ENCODE measurements at places on chromosomes 3 and 15.

GRCh38 chr15:69098771-69099170, 61.7 kb upstream of the GLCE start:
- no peak for DNase-seq

GRCh38 chr15:42730135-42730534, 6.8 kb downstream of the CDAN1 start:
- DNase-seq, result no peak

DNA sequence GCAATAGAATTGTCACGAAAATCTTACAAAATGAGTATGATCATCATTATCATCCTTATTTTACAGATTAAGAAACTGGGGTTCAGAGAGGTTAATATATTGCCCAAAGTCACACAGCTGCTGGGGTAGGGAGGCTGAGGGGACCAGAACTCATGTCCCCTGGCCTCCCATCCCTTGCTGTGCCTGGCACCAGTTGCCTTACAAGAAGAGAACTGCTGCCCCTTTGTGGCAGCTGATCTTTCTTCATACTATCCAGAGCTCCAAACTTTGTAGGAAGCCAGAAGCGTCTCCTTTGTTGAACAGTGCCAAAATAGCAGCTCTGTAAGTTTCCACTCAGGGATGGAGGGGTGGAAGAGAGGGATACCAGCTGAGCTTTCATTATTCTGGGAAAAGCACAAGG, 236.8 kb upstream of the TBC1D5 start:
- DNase-seq, result no peak

GRCh38 chr3:38477057-38477820, 18.9 kb upstream of the EXOG start:
- DNase-seq, result no peak

- DNase-seq, result no peak
These were observed 98.0 kb downstream of the DTWD1 start for GRCh38 chr15:49718846-49719245.

DNA sequence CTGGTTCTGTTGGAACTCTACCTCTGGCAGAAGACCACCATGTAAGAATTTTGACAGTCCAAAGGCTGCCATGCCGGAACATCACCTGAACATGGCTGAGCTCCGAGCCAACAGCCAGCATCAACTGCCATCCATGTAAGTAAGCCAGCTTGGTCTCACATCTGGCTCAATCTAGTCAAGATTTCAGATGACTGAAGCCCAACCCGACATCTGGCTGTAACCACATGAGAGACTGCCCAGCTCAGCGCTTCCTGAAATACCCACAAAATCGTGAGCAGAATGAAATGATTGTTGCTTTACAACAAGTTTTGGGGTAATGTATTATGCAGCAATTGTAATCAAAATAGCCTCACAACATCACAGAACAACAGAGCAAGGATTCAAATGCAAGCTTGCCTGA, 32.9 kb downstream of the GHSR start:
- no peak for DNase-seq

DNA sequence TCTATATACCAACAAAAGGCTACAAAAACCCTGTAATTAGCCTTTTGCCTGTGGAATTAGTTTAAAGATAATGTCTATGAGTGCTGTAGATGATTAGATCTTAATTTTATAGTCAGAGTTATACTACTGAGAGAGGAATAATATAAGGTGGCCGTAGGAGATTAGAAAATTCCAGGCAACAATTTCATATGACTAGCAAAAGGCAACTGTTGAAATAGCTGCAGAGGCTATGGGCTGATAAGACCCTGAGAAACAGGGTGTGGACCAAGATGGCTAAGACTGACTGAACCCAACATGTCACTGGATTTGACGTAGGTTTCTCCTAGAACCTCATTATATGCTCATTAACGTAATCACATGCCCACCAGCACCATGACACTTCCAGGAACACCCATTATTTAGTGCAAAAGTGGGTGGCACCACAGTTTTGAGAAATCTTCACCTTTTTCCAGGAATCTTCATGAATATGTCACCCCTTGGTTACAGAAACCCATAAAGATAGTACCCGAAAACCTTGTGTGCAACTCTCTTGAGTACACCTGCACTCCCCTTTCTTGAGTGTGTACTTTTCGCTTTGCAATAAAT, 29.1 kb upstream of the SCG3 start:
- DNase-seq, result no peak

GRCh38 chr3:50317300-50317699, 5.2 kb downstream of the HYAL2 start:
- DNase-seq, result no peak

DNA sequence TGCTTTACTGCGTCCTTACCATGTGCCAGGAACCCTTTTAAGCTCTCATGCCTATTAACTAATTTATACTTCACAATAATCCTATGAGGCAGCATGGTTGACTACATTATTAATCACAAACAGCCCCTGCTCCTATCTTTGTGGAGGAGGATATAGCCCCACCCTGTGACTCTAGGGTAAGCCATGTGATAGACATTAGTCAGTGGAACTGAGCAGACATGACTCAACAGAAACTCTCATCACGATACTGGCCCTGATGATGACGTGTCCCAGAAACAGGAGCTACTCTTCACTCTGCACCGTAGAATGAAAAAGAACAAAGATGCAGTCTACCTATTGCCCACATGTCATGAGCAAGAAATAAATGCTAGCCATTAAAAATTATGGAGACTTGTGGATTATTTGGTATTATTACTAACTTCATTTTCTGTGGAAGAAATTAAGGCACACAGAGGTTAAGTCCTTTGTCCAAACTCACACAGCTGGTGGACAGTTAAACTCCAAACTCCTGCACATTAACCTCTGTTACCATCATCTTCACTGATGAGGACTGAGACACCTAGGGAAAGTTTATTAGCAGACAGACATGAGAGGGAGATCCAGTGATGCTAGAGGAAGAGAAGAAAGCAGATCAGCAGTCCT, 51.2 kb downstream of the CFAP20DC start:
- DNase-seq, result no peak

DNA sequence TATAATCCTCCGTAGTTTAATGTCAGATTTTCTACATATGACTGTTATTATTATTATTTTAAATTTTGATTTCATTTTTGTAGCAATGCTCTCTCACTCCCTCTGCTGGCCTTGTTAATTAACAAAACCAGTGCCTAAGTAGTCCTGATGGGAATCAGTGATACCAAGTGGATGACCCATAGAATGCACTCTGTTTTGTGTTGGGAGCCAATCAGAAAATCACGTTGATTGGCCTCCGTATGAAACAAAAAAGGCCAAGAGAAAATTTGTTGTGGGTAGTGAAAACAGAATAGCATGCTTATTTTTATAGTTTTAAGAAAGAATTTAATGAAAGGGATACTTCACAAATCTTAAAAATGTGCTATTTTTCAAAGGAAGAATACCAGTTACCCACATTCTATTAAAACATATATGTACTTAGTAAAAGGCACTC, 34.4 kb upstream of the MEIS2 start:
- no peak for DNase-seq

DNA sequence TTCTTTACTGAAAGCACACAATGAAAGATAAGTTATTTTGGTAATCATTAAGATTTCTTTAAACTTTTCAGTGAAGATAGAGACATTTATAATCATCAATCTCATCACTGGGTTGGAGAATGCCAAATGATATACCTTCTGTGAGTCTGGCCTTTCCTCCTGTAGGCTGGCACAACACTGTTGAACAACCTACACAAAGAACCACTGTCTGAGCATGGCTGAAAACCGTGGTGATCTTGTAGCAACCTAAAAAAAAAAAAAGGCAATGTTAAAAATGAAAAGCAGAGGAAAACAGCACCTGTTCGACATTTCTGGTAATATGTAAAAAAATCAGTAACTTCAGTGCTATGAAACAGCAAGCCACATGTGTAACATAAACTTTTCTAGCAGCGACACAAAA, 1.8 kb downstream of the RPS27L start:
- DNase-seq, result no peak

- DNase-seq, result no peak
These were observed 397.0 kb downstream of the CNTN3 start for GRCh38 chr3:74217467-74217866.

DNA sequence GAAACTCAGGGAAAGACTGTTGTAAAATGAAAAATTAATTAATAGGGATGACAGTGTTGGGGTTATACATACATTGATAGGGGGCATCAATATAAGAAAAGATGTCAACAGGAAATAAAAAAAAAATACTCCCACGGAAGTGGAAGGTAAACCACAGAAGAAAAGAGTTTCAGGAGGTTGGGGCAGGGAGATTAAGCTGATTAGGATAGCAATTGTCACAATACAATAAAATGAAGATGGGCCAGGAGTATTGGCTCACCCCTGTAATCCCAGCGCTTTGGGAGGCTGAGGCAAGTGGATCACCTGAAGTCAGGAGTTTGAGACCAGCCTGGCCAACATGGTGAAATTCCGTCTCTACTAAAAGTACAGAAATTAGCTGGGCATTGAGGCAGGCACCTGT, 536.1 kb downstream of the AGBL1 start:
- DNase-seq, result no peak

DNA sequence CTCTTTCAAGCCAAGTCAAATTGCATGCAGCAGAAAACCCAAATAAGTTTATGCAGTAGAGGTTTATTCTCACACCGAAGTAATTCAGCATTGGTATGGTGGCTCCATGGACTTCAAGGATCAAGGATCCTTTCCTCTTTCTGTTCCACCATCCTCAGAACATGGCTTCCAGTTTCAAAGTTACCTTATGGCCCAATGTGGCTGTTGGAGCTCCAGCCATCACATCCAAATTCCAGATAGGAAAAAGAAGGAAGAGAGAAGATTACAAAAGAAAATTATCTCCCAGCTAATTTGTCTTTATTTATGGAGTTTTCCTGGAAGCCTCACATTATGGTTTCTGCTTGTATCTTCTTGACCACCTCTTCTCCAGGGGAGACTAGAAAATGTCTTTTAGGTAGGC, 282.5 kb upstream of the CTDSPL start:
- DNase-seq, result no peak

DNA sequence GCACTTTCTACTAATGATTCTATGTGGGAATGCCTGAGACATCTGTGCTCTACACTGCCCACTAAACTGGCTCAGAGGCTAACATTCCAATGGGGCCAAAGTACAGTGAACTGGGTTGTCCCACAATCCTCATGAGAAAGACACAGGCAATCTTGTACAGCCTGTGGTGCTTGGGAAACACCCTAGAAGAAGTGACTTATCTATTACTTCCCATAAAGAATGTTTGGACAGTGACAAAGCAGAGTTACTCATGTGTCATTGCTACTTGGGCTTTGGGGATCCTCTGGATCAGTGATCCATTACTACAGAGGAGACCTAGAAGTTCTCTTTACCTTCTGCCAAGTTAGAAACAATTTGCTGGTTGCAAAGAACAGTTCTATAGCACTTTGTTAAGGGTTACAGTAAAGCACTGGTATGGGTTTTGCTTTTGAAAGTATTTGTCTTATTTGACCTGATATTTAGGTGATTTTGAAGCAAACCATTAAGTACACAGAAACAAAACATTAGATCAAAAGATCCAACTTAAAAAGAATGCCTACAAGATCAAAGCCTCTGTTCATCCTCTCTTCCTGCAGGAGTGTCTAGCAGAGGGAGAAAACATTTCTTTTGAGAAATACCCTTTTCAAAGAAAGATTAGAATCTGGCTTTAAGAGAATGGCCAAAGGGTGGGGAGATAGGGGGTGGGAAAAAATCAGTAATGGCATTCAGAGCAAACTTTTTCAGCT, 75.8 kb downstream of the CTNNB1 start:
- no peak for DNase-seq

- DNase-seq, result no peak
These were observed 657 bp downstream of the PATL2 start for GRCh38 chr15:44710236-44711095.

GRCh38 chr3:96961576-96961975, 147.2 kb downstream of the EPHA6 start:
- no peak for DNase-seq

DNA sequence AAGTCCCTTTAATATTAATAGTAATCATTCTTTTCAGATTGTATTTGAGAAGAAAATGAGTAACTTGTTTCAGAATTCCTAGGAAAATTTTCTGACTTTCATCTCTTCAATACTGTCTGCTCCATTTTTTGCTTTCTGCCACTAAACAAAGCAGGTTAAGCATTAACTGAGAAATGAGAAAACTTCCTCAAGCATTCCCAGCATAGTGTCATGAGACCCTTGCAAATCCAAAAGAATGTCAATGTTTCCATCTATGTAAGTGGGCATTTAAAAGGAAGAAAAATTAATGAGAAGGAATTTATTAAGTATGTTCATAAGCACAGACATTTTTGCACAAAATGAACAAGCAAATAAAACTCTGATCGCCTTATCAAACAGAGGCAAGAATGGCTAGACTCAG, 148.0 kb upstream of the STRIT1 start:
- no peak for DNase-seq

- no peak for DNase-seq
These were observed 84.1 kb upstream of the ANKRD34C start for GRCh38 chr15:79198461-79198860.

GRCh38 chr15:45759936-45760335, 125.1 kb downstream of the SQOR start:
- no peak for DNase-seq

- no peak for DNase-seq
These were observed 67.8 kb downstream of the ITGA11 start for GRCh38 chr15:68364028-68364659.

DNA sequence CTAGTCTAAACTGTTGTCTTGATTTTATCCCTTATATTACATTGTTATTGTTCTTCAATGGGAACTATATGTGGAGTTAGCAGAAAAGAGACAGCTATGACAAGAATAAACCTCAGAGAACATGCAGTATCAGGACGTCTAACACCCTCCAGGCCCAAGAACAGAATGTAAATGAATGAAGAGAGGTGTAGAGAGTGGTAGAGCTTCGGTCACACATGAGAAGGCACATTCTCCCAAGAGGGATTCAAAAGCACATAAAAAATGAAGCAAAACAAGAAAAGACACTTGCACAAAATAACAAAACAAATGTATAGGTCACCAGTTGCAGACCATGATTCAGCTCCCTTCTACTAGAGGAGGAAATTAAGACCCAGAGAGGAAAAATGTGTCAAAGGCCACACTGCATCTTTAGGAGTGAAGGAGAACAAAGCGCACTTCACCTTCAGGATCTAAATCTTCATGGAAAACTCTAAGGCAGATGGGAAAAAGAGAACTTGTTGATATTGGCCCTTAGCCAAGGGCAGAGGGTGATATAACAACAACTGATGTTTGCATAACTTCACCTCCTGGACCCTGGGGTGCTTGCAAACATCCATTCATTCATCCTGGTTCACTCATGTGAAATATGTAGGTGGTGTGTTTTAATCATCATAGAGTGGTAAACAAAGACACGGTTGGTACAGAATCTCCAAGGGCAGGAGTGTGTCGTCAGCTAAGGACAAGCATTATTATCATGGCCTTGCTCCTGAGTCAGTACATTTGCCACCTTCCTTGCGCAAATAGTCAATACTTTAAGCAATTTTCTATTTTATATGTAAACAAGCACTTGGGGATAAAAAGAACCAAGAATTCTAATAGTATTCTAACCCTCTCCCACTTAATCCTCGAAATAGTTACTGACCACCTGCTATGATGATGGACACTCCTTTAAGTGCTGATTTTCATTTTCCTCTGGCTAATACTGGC, 8.8 kb downstream of the NEK10 start:
- no peak for DNase-seq
